HAP-1 (cell line): ENCODE measurements at places on chromosomes 1 and 21.
A peak's percentile ranks its signal among the peaks of the same experiment; 100 is the strongest.

DNA sequence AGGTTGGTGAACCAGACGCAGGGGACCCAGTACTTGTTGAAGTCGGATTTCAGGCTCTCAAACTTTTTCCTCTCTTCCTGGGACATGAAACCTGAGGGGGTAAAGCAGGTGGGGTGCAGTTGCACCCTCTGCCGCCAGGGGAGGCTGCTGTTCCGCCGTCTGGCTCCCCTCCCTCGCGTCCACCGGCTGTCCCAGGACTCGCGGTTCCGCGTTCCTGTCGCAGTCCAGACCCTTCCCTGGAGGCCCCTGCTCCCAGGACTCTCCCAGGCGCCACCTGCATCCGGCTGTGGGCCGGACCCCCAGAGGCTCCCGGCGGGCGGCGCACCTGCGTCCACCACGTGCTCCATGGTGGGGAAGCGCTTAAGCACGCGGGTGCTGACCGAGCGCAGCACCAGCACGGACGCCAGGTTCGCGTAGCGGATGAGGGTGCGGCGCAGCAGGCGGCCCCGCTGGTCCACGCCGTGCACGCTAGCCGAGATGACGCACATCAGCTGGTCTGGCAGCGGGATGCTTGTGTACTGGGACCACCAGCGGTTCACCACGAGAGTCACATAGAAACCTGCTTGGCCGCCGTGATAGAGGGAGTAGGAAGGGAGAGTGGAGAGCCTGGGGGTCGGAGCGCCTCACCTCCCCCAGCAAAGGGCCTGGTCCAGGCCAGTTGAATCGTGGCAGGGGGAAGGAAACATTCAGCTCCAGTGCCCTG, 1.7 kb downstream of the BEST4 start:
- DNase-seq, result peak; percentile 81

- DNase-seq, result no peak
These were observed 2.5 kb downstream of the FCRL2 start for GRCh38 chr1:157774412-157774811.

- DNase-seq, result no peak
These were observed 9.8 kb downstream of the BTG3 start for GRCh38 chr21:17602874-17603273.

DNA sequence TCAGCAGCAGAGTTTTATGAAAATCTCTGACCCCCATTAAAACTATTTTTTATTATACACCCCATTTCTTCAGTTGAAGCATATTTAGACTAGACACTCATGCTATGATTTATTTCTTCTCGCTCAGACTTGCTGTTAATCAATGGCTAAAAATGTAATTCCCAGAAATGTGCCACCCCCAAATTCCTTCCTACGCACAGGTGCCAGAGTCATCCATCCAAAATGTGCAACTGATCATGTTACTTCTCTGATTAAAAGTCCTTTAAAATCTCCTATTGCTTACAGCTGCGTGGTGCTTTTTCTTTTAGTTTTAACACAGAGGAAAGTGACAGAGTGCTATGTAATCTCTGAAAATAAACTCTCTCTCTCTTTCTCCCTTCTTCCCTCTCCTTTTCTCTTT, 954.4 kb downstream of the NCAM2 start:
- DNase-seq, result no peak

GRCh38 chr1:160935527-160936258, 18.9 kb downstream of the ITLN2 start:
- DNase-seq, result no peak

DNA sequence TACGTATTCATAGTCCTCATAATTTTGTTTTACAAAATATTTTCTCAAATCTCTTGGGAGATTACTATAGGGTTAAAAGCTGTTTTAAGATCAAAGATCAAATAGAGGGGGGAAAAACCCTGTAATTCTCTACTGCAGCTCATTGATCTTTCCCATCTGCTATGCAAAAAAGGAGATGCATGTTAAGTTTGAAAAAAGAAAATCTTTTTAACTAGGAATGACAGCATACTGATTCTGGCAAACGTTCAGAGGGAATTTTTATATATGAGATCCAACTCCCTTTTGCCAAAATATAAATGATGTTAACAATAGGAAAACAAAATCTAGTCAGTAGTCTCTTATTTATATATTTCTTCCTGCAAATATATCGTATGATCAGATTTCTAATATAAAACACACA, 69.1 kb downstream of the SMYD3 start:
- DNase-seq, result no peak

DNA sequence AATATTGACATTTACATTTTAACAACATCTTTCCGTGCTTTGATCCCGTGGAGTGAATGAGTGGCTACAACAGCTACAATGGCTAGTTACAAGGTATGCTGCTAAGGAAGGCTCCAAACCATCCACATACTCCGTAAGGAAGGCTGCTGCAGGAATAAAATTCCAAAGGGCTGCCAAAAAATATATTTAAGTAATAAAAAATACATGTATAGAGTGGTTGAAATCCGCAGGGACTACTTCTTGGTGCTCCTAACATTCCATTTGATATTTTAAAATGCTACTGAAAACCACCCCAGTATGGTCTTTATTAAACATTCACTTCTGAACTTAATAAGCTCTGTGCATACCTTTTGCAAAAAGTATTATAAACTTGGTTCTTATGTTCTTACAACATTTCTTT, 25.3 kb downstream of the TNFSF4 start:
- DNase-seq, result no peak

GRCh38 chr1:58931756-58932155, 147.9 kb upstream of the JUN start:
- DNase-seq, result no peak

GRCh38 chr1:28257736-28258135, 1.6 kb upstream of the SESN2 start:
- DNase-seq, result no peak

DNA sequence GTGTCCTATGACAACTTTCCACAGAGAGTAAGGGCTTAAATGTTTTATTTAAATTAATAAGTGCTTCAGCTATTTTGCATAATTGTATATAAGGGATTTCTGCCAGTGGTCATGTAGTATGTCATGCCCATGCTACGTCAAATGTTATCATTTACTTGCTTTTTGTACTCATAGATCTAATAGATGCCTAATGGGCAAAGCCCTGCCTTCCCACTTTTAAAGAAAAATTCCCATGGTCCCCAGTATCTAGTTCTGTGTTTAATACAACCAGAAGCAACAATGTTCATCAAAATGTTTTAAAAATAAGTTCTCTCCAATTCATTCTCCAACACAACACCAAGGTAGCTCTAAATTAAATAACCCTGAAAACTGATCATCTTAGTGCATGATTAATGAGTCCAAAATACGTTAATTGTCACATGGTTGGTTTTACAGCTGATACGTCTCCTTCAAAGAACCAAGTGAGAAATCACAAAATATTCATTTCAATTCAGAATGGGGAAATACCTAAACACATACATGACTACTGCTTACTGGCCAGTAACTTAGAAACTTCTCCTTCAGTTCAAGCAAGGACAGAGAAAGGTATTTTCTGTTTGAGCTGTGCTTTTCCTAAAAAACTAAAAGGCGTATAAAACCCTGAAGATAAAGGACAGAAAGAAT, 49.1 kb upstream of the SDC3 start:
- DNase-seq, result no peak

DNA sequence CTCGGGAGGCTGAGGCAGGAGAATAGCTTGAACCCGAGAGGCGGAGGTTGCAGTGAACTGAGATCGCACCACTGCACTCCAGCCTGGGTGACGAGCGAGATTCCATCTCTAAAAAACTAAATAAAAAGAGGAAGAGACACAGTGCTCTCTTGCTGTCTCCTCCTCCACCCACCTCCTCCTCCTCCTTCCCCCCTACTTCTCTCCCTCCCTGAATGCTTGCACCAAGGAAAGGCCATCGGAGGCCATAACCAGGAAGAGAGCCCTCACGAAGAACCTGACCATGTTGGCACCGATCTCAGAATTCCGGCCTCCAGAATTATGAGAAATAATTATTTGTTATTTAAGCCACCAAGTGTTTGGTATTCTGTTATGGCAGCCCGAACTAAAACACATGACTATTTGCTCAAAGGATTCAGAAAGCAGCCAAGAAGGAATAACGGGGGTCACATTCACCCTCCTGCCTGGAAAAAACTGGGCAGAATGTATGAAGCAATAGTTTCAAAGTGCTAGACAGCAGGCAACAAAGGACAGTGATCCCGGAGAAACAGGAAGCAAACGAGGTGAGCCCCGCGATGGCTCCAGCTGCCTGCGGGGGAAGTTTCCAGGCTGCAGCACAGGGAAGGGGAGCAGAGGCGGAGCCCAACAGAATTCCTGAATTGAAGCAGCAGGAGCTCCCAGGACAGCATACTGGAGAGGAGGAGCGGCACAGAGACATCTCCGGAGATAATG, 35.8 kb downstream of the LDLRAD1 start:
- no peak for DNase-seq

- DNase-seq, result peak; percentile 77
These were observed 28.9 kb downstream of the OBSCN start for GRCh38 chr1:228236744-228237143.

DNA sequence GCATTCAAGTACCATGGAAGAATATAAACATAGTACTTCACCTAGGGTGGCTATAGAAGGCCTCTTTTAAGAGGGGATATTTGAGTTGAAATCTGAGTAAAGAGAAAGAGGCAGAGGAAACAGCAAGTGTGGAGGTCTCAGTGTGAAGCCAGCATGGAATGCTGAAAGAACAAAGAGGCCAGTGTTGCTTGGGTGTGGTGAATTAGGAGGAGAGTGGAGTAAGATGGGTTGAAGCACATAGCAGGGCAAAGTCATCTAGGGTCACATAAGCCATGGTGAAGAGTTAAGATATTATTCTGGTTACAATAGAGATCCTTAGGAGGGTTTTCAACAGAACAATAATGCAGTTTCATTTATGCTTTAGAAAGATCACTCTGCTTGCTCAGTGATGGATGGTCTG, 37.5 kb downstream of the C1orf141 start:
- no peak for DNase-seq

- DNase-seq, result no peak
These were observed 9.6 kb downstream of the EXTL1 start for GRCh38 chr1:26031196-26031595.

DNA sequence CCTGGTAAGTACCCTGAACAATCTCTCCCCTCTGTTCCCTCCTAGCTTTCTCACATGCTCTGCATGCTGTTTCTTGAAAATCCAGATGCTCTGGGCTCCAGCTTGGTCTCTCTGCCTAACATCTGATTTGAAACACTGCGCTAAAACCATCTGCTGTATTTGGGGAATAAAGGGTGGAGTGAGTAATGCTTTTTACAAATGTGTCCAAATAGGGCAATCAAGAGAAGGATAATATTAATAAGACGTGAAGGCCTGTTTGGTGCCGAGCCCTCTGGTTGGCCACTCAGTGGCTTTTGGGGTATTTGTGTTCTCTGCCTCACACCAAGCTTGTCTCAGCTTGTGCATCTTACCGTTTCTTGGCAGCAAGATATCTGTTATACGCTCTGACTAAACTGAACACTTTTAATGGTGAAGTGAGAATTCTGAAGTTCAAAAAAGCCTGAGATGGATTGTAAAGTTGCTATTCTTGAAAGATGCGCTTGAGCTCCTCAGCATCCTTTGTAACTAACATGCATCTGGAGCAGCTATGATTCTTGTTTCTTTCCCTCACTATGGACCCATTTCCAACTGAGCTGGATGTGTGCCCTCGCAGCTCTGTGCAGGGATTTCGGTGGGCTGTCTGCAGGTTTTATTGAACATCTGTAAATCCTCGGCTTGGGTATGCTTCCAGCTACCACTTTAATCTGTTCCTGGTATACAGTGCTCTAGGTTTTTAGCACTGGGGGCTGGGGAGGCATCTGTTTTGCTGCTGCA, 269.4 kb downstream of the RWDD3 start:
- DNase-seq, result no peak

DNA sequence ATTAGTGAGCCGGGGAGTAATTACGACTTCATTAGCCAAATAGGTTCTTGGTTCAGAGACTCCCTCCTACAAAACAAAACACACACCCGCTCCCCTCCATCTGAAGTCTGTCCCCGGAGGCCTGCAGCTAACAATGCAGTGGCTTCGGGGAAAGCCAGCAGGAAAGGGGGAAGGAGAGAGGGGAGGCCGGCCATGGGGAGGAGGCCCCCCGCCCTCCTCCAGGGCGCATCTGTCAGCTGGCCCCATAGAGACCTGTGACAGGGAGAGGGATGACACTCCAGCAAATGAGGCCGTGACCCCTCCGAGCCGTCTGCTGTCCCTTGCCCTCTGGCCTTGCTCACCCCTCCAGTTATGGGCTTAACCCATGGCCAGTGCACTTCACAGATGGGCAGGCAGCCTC, 12.1 kb upstream of the CNTN2 start:
- no peak for DNase-seq

- no peak for DNase-seq
These were observed 113.9 kb downstream of the ZBTB18 start for GRCh38 chr1:244165021-244165420.

DNA sequence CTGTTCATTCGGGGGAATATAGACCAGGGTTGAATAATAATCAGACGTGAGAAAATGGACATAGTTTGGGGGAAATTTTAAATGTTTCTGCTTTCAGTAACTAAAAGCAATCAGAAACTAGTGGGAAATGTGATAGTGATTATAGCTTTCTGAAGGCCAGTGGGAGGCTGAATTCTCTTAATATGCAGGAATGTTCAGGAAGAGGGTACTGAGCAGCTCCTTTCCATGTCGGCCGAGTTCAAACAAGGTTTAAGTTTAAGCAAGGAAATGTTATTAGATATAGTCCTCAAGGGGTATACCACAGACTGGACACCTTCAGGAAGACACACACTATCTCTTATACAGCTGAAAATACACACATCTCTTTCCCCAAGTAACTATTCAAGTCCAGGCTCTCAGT, 105.5 kb downstream of the HHAT start:
- no peak for DNase-seq

GRCh38 chr1:41672641-41673361, 188.3 kb upstream of the EDN2 start:
- DNase-seq, result no peak

DNA sequence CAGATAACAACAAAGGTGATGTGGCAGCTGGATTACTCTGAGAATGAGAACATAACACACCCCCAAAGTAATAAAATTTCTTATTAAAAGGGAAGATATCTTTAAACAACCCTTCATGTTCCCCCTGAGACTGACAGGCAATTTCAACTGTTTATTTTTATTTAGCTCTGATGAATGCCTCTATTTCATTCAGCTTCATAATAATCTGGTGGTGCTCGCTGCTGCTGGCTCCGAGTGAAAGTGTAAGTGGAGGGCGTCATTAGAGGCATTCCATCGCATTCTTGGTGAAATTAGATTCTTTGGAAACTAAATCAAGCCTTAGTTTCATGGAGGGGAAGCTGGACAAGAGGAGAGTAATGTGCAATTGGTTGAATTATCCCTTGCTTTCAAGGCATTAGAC, 128.9 kb downstream of the GRIK1 start:
- DNase-seq, result no peak

DNA sequence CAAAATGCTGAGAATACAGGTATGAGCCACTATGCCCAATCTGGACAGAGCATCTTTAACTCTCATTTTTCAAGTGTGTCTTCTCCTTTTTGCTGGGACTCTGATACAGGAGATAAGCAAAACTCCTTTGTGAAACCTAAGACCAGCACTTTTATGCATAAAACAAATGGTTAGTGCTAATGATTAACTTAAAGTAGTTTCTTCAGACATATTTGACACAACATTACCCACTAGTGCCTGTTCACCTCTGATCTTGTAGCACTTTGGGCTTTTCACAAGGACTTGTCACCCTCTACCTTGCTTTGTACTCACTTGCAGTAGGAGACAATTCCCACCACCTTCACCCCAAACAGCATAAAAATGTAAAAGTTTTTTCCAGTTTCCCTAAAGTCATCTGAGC, 216.3 kb downstream of the RGS7 start:
- DNase-seq, result no peak
